Choroid plexus epithelial cell (primary cell): ENCODE measurements at places on chromosomes 1 and 21.
A peak's percentile ranks its signal among the peaks of the same experiment; 100 is the strongest.

DNA sequence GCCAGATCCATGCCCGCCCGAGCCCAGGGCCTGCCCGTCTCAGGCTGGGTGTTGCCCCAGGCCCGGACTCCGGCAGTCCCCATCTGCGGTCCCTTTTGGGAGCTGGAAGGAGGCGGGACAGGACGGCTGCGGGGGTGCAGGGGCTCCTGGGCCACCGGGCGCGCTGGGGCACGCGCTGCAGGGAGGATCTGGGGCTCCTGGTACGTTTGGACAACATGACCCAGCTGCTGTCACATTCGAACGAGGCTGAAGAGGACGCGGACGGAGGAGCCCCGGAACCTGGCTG lies 6.6 kb upstream of the CALML6 start:
- no peak for DNase-seq

GRCh38 chr1:183872403-183872802 lies 67.5 kb downstream of the RGL1 start:
- peak; percentile 61 for DNase-seq

DNA sequence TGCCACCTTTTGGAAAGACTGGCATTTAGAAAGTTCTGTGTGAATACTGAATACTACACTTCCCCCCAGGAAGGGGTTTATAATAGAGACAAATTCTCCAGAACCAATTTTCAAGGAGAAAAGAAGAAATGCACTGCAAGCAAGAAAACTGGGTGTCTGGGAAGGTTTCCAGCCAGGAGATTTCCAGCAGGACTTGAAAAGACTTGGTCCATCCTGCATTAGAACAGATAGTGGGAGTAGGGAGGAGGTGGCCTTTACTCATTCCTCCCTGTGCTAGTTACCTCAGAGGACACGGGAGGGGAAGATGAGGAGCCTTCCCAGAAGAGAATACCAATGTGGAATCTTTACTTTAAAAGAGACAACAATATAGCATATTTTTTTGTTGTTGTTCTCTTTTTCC lies 52.4 kb downstream of the FAM78B start:
- no peak for DNase-seq

DNA sequence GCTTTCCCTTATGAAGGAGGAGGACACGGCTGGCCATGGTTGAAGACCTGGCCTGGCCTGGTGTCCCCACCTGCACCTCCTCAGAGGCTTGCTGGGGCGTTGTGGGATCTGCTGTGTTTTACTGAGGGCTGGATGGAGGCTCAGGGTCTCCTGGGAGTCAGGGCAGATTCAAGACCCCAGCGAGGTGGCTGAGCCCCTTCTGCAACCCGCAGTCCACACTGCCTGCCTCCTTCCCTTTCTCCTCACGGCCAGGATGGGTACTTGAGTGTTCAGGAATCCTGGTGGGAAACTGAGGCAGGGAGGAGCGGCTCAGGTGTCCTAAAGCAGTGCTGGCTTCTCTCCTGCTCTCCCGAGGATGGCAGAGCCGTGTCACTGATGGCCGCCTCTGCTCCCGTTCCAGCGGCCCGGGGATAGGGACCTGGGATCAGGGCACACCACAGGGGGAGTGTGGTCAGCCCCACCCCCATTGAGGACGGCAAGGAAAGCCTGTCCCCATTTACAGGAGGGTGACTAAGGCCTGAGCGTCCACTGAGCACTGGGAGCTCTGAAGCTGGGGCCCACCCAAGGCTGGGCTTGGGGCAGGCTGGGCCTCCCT lies 47.5 kb downstream of the TRPM2 start:
- DNase-seq, result no peak

GRCh38 chr1:221907166-221907932 lies 165.5 kb upstream of the DUSP10 start:
- no peak for DNase-seq

DNA sequence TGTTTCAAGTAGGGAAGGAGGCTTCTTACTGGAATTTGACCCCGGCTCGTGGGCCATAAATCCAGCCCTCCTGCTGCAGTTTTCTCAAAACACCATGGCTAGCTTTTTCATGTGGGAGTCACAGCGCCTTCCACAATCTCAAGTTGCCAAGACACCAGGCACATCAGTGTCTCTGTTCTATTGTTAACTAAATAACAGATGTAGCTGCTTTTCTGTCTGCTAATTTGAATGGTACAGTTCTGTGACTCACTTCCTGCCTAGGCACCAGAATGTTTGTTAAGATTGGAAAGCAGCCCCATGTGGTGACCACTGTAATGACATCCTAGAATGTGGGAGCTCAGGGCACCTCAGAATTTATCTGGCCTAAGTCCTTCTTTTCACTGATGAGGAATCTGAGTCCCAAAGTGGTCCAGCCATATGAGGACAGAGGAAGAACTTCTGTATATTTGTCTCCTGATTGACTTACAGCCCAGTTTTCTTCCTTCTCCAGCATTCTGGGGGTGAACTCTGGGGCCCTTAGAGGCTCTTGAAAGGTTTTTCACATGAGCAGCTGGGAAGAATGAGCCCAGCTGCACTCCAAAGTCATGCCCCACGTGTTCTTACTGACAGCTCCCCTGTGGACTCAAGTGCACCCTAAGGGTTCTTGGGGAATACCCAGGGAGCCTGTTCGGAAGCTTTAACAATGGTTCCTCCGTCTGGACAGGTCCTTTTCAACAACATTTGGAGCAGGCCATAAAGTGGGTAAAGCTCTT lies 27.5 kb downstream of the TRIM45 start:
- DNase-seq, result peak; percentile 90

DNA sequence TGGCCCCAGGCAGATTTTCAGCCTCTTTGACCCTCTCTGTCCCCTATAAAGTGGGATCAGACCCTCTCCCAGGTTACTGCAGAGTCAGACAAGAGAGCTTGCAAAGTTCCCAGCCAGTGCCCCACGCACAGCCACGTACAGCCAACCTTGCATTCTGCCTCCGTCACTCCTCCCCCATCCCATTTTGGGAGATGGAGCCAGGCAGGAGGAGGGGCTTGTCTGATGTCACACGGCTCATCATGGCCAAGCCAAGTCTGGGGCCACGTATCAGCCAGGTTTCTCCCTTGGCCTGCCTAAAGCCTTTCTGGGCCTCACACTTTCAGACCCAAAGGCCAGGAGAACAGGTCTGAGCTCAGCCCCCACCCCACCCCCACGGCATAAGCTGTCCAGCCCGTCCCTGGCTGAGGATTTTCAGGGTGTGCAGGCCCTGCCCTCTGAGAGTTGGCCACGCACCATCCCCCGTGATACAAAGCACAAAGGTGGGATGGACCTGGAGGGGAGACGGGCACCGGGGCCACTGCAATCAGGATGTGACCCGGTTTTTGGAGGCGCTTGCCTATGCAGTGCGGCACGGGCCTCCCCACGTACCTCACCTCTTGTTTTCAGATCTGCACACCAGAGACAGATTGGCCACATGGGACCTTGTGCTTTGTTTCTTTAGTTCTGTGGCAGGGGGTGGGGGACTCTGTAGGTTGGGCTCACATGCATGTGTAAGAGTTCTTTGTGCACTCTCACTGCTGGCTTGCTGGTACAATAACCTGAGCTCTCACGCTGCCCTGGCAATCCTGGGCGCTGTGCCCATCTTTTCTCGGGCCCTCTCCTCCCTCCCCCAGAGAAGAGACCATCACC lies 47.6 kb downstream of the TRIM11 start:
- no peak for DNase-seq

- no peak for DNase-seq
These were observed 3.3 kb downstream of the TMEM51 start for GRCh38 chr1:15156807-15157380.

DNA sequence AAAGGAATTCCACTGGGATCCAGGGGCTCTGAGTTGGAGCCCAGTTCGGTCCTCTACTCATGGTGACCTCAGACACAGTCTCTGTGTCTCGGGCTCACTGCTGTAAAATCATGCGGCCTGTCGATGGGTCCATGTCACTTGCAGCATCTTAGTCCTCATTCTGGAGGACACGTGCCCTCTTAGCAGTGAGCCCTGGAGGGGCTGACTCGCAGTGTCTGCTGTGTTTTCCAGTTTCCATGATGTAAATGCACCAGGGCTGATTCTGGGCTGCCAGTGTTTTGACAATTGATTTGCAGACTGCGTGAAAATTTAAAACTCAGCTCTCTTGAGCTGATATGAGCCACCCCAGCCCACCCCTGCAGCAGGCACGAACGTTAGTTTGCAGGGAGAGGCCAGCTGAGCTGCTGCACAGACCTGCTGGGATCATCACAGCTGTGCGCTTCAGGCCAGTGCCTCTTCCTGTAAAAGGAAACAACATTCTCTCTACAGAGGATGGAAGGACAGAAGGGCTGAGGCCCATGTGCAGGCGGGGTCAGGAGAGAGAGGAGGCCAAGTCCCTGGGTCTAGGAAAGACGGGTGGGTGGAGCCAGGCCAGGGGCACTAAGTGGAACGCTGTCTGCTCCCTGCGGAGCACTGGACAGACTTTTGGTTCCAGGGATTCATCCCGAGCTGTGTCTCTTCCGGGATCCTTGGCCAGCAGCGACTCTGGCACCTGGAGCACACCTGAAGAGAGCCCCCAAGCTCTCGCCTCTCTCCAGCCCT lies 42.6 kb downstream of the RSPH1 start:
- peak; percentile 14 for DNase-seq

DNA sequence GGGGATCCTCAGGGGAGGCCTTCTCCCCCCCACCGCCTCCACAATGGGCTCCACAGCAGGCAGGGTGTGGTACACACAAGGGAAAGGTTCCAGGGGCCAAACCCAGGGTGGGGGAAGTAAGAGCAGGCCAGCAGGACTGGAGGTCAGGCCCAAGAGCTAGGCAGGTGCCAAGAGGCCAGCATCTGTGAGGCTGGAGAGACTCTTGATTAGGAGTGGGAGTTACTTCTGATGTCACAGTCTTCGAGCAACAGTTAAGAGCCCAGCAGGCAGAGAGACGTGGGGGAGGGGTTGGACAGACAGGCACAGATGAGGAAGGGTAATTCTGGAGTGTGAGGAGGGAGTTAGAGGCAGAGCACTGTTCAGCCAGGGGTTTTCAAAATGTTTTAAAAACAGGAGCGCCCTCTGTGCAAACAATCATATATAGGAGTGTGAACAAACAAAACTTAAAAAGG lies 55.8 kb downstream of the SLC9A1 start:
- peak; percentile 65 for DNase-seq

DNA sequence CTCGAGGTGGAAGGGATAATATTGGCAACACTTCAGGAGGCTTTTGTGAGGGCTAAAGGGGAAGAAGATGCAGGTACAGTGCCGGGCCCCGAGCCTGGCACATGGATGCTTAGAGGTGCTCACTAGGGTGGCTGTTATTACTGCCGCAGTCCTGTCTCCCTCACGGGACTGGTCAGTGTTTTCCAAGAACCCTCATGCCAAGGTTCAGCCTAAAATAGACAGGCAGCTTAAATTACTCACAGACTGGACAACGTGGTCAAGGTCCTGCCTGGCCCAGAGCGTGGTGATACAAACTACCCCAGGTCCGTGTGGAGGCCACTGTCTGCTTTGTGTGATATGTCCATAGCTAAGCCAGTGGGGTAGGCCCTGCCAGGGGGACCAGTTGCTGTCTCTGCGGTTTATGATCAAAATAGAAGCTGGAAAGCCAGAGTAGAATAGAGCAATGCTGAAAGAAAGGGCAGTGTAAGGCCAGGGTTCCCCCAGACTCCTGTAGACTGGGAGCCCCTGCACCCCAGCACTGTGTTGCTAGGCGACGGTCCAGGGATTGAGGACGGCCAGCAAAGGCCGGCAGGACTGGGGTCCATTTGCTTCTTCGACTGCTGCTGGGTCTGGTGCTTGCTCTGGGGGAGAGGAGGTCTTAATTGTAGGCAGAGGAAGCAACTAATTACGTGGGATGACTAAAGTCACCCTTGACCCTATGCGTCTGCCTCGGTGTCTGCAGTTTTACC lies 36.1 kb downstream of the ELAPOR1 start:
- DNase-seq, result no peak

- DNase-seq, result no peak
These were observed 2.4 kb upstream of the MMP23B start for GRCh38 chr1:1629430-1630190.

DNA sequence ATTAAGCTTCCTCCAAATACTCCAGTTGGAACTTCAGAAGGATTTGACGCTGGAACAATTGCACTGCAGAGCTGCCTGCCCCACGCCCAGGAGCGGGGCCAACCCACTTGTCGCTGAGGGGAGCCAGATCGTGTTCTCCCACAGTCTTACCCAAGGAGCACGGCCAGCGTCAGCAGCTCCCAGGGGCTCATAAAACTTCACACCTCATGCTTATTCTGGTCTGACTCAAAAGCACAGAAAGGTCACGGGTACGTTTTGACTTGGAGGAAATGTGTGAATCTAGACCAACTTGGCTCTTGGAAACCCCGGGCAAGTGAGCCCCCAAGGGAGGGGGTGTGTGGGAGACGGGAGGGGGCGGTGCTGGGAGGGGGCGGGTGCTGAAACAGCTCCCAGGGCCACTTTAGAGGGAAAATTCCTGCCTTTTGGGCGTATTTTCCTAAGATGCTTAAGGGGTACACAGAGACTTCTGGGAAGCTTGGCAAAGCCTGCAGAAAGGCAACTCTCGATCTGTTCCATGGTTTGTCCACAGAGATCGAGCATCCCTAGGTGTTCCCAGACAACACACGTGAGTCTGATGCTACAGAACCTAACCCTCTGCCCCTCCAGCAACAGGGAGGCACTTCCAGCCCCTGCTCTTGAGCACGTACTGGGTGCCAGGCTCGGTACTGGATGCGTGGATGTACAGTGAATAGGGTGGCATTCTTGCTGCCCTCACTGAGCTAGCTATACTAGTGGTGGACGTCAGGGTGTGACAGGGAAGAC lies 98.9 kb downstream of the DHRS3 start:
- peak; percentile 88 for DNase-seq

DNA sequence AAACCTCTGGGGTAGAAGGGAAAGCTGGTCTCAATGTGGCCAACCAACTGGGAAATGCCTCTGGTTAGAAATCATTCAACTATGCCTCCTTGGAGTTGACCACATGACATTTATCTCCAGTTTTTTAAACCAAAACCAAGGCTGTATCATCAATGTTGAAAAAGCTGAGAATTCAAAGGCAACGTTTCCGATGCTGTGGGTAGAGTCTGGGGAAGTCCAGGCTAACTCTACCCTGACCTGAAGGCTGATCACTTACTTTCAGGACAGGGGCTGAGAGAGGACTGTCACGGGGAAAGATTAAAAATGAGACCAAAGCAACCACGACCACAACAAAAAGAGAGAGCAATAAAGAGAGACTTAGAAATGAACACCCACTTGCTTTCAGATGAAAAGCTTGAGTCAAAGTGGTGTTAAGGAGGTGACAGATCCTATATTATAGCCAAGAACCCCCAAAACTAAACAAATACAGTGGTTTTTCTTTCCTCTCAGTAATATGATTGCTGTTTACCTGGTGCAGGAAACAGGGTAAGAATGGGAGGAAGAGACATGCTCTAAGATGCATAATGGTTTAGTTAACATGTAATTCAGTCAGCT lies 90.8 kb upstream of the TNFSF4 start:
- no peak for DNase-seq
